Motor neuron (in vitro differentiated cells): ENCODE measurements at places on chromosomes 4 and X. TPM values are rescaled to one million over a fixed set of nuclear protein-coding genes. Genes with fewer than 3 reads are reported as not detected.

DNA sequence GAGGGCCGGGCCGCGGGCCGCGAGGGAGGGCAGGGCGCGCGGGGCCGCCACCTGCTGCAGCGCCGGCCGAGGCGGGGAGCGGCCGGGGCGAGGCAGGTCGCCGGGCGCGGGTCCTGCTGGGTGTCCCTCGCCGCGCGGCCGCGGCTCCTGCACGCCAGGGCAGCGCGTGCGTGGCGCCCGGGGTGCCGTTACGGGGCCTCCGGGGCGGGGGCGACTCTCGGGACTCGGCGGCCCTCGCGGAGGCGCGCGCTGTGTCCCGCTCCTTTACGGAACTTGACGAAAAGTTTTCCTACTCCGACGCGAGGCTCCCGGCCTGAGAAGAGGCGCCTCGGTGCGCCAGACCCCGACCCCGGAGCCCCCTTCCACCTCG, 329 bp downstream of the TBC1D14 start:
- peak; percentile 43 for ATAC-seq

GRCh38 chr4:6549890-6550620, 24.9 kb upstream of the MAN2B2 start:
- peak; percentile 69 for ATAC-seq

DNA sequence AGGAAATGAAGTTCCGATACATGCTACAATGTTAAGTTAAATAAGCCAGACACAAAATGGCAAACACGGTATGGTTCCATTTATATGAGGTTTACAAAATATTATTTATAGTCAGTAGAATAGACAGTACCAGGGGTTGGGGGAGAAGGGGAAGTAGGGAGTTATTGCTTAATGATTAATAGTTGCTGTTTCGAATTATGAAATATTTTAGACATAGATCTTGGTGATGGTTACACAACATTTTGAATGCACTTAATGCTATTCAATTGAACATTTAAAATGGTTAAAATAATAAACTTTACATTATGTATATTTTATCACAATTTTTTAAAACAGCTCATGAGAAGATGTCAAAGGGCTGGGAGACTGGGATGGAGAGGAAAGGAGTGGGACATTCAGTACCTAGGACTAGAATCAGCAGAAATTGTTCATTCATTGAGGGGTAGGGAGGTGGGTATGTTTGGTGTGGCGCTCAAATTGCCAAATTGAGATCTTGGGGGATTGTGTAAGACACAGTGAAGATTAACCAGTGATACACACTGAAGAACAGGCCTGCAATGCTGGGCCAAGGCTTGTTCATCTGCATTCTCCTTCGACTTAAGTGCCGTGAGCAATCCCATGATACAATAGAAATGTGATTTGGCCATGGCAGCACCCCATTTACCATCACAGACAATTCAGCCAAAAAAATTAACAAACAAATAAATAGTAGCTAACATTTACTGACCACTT, 165.6 kb upstream of the GALNT7 start:
- no peak for ATAC-seq

- peak; percentile 5 for ATAC-seq
Observed at GRCh38 chr4:109301651-109302360, 652 bp downstream of the COL25A1 start.

GRCh38 chrX:69539437-69539836, 35.3 kb downstream of the NALF2 start:
- no peak for ATAC-seq

DNA sequence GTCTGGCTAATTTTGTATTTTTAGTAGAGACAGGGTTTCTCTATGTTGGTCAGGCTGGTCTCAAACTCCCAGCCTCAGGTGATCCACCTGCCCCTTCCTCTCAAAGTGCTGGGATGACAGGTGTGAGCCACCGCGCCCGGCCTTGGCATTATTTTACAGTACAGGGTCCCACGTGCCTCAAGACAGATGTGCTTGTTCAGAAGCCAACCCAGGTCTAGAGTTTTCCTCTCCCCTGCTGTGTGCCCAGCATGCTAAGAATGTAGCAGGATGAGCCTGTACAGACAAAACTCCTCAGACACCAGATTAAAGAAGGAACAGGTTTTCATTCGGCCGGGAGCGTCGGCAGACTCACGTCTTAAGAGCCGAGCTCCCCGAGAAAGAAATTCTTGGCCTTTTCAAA, 42.2 kb downstream of the CRLF2 start:
- ATAC-seq = no peak

GRCh38 chrX:46582325-46582724, 8.8 kb downstream of the CHST7 start:
- ATAC-seq = no peak

- ATAC-seq = no peak
Observed at GRCh38 chr4:1979477-1980196, 29.1 kb downstream of the NELFA start.

DNA sequence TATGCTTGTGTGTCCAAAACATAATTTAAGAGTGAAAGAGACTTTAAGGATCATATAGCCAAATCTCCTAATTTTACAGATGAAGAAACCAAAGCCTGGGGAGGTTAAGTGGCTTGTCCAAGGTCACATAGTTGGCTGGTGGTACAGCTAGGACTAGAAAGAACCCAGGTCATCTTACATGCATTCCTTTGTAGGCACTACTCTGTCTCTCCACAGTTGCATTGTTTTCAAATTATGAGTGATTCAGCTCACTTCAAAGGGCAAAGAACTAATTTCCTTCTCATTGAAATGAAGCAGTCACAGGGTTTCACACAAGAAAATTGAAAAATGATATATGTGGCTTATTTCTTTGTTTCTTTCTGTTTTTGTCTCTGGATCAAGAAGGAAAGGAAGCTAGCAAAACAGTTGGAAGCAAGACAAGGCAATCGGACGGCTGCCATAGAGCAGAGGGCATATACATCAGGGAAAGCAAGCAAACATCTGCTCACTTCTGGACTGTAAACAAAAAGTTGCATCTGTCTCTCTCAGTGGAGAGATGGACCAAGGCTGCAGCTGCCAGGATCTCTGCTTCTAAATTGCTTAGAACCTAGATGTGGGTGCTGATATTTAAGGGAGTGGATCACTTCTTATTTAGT, 107.5 kb upstream of the AMOT start:
- no peak for ATAC-seq

- no peak for ATAC-seq
Observed at GRCh38 chrX:121641560-121641959, 594.1 kb downstream of the GLUD2 start.

DNA sequence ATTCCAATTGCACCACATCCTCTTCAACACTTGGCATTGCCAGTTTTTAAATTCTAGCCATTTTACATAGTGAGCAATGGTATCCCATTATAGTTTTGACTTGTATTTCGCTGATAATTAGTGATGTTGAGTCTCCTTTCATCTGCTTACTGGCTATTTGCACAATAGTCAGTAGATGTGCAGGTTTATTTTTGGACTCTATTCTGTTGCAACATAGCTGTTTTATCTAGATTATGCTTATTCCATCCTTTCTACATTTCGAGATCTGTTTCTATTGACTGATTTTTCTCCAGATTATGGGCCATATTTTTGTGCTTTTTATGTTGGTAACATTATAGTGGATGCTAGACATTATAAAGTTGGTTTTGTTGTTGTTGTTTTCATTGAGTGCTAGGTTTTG, 106.1 kb downstream of the WWC2 start:
- ATAC-seq = no peak

- ATAC-seq = no peak
Observed at GRCh38 chr4:115121351-115122043, 8.1 kb upstream of the NDST4 start.

DNA sequence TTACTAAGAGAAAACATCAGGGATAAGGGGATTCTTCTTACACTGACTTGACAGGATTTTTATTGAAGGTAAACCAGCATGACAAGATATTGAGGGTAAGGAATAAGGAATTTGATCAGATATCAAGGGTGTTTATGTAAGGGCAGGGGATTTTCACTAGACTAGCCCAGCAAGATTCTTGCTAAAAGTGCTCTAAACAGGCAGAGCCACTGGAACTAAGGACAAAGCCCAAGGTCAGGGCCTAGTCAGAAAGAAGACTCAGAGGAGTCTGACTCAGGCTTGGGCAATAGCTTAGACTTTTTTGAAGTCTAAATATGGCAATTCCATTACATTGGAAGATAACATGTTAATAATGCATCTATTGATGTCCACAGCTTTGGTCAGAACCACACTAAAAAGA, 6.5 kb upstream of the GLRA3 start:
- no peak for ATAC-seq

DNA sequence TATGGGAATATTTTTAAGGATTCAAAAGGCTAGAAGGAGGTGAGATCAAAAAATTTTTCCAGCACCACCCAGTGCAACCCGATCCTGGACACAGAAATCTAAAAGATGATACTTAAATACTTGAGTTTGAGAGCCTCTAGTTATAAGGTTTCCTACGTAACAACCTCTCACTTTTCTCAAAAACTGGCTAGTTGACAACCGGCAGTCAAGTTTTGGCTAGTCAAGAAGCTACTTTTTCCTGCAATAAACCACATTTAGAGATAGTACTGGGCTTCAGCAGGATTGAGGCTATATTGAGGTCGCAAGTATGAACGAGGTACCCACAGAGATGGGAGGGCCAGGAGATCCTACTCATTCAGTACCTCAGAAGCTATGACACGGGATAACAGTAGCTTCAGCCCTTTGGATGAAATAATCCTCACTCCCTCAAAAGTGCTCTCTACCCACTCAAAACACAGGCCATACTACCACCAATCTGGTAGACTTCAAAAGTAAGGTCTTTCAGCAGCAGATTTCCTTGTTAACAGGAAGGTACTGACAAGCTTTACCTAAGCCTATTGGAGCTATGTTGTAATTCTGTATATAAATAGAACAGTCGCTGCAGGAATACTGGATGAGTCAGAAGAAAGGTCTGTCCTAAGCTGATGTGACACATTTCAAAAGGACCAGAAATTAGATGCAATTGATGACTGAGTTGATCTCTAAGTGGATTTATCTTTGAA, 1.5 kb upstream of the TSPAN5 start:
- ATAC-seq = no peak

DNA sequence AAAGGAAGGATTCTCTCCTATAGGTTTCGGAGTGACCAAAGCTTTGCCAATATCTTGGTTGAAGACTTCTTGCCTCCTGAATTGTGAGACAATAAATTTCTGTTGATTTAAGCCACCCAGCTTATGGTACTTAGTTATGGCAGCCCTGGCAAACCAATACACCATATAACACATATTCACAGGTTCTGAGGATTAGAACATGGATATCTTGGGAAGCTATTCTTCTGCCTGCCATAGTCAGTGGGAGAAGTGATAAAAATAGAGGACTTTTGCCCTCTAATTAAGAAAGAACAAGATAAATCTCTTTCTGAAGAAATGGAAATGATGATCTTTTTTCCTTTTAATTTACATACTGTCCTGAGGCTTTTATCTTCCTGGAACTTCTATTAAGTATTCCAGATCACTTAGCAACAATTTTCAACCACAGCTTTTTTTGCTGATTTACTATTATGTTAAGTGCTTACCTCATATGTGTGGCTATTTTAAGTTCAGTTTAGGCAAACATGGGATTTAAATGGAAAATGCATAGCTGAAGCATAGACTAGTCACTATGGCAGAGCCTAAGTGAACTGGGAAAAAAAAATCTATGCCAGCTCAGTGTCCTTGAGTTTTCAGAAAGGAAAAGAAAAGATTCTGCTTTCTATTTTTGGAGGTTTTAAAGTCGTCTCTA, 381.7 kb downstream of the STPG2 start:
- ATAC-seq = peak; percentile 90

The KLF8 gene
- 0.13 and 0.50 TPM in 2 replicates for total RNA-seq

The GPC3 gene
- 0.35 TPM in 1 of 2 replicates, not detected in the other for total RNA-seq

The OR13H1 gene
- 0.27 and 0.33 TPM in 2 replicates for total RNA-seq

The ANXA3 gene
- 0.46 and 0.79 TPM in 2 replicates for total RNA-seq

The APEX2 gene
- total RNA-seq = 5.8 and 7.3 TPM in 2 replicates

The SPIN2A gene
- 0.60 and 1.7 TPM in 2 replicates for total RNA-seq

The CTAG2 gene
- 0.38 and 0.39 TPM in 2 replicates for total RNA-seq

The BANK1 gene
- 0.19 and 0.27 TPM in 2 replicates for total RNA-seq
